ENCODE measurements at places on chromosomes 13 and 19.

- DNase-seq, result no peak
Observed at GRCh38 chr13:50668049-50668448, 175.4 kb downstream of the DLEU7 start.

GRCh38 chr13:93690139-93690538, 463.5 kb downstream of the GPC6 start:
- DNase-seq, result peak; percentile 7

- DNase-seq, result no peak
Observed at GRCh38 chr19:13460045-13460444, 46.2 kb downstream of the CACNA1A start.

DNA sequence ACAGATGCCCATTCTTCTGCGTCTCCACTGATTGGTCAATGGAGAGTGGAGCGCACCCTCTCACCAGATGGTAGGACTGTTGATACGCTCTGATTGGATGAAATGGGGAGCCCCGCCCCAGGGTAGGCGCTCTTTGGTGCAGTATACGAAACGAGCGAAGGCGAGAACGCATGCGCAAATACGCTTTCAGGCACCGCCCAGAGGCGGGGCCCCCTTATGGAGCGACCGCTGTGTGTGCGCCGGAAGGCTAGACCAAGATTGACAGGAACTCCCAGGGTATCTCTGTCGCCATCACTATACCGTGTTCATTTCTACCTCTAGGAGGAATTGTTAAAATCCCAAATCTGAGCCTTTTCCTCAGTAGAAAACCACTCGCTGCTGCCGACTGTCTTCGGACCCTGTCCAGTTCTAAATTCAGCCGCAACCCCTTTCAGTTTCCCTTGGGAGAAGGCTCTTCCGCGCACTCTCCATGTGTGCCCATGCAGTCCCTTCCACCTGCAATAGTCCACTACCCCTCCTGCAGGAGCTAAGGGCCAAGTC, 720 bp upstream of the HNRNPL start:
- DNase-seq, result no peak

GRCh38 chr19:53971673-53972072, 8.9 kb downstream of the CACNG8 start:
- DNase-seq, result no peak

- no peak for DNase-seq
Observed at GRCh38 chr19:13270514-13271105, 120.4 kb downstream of the IER2 start.

GRCh38 chr13:45595965-45596364, 19.6 kb downstream of the ERICH6B start:
- DNase-seq, result no peak

DNA sequence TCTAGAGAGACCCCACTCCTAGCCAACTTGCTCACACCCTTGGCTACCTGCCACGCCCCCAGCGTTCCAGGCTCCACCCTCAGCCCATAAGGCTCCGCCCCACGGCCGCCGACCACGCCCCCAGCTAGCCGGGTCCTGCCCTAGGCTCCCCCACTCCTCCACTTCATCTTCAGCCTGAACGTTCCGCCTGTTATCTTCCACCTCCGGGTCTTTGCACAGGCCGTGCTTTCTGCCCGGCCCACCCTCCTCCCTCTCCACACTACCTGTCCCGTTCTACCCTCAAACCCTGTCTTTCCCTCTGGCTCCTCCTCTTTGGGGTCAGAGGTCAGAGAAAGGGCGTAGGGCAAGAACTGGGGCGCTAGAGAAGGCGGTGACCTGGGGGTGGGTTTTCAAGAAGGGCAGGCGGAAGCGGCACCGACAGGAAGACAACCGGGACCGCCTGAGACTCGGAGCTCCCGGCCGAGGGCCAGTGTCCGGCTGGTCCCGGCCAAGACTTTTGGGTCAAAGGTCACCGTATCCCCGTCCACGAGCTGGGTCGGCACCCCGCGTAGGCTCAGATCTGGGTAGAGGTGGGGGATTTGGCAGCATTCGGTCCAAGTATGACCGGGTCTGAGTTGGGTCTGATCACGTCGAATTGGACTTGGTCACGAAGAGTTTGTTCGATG, 2.2 kb downstream of the PDE4C start:
- no peak for DNase-seq

DNA sequence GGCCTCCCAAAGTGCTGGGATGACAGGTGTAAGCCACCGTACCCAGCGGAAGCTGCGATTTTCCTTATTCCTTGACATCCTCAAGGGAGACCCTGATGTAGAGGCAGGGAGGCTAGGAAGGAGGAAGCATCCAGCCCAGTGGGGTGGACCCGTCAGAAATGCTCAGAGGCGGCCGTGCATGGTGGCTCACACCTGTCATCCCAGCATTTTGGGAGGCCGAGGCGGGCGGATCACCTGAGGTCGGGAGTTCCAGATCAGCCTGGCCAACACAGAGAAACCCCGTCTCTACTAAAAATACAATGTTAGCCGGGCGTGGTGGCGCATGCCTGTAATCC, 11.6 kb downstream of the GZMM start:
- DNase-seq, result no peak

- DNase-seq, result no peak
Observed at GRCh38 chr19:7072541-7072940, 3.0 kb downstream of the ZNF557 start.

- no peak for DNase-seq
Observed at GRCh38 chr13:103039183-103039582, 27.0 kb downstream of the SLC10A2 start.

GRCh38 chr13:27573265-27573664, 47.1 kb downstream of the LNX2 start:
- no peak for DNase-seq

GRCh38 chr13:97248243-97248642, 26.1 kb downstream of the MBNL2 start:
- no peak for DNase-seq

Measured in T1000 (cell line).